Motor neuron (in vitro differentiated cells): ENCODE measurements at places on chromosomes 11 and 22. TPM values are rescaled to one million over a fixed set of nuclear protein-coding genes. Genes with fewer than 3 reads are reported as not detected.

ADM2 gene
- total RNA-seq: 0.64 and 0.75 TPM in 2 replicates

MIAT gene
- 2.3 and 2.7 TPM in 2 replicates for total RNA-seq

DGCR6L gene
- 33.6 and 39.4 TPM in 2 replicates for total RNA-seq

- ATAC-seq: peak; percentile 8
Observed at GRCh38 chr11:65593518-65594414, 1.8 kb downstream of the KCNK7 start.

- no peak for ATAC-seq
Observed at GRCh38 chr11:12542186-12542935, 131.9 kb upstream of the TEAD1 start.

DNA sequence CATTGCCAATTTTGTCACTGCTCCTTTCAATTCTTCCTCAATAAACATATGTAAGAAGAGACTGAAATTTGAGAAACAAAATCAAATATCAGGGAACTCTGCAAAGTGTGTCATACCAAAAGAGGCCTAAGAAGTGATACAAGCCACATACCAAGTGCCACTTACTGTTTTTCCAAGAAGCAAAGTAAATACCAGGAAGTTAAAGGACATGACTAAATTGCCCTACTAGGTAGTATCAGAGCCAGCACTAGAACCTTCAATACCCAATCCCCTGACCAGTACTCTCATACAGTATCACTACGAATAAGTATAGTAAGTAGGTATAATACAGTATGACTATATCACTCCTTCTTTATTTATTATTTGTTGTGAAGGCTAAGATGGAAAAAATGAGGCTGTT lies 13.6 kb downstream of the MAML2 start:
- no peak for ATAC-seq

- ATAC-seq: no peak
Observed at GRCh38 chr11:2477254-2477653, 32.4 kb downstream of the KCNQ1 start.

DNA sequence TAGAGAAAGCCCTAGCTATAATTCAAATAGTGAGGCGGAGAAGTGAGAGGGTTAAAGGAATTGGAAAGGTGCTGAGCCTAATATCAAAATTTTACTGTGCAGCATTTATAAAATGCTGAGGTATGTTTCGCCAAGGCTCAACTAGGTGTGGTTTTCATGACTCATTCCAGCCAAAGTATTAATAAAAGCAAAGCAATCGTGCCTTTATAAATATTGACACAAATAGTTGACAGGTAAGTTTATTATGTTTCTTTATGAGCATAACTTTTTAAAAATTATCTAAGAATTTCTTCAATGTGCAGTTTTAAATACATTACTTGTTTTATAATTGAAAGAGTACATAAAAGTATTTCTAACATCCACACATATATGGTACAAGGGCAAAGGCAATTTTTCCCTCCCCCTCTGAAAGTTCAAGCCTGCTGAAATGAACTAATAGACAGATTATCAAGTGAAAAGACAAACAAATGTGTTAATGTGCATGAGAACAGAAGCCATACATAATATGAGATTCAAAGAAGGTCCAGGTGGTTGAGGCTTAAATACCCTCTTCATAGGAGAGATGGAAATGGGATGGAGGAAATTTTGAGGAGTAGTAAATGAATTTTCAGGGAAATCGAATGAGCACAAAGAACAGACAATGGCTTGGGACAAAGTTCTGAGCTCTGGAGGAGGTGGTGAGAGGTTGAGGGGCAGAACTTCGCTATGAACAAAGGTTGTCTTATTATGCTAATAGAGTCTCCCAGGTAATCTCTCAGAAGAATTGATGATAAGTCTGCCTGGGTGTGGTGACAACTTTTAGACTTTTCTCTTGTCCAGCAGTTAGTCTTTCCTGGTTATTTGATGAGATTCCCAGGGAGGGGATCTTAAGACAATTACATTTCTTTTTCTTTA lies 326.5 kb downstream of the BUD13 start:
- no peak for ATAC-seq

- ATAC-seq: no peak
Observed at GRCh38 chr11:115817844-115818468, 313.7 kb upstream of the CADM1 start.
